ENCODE measurements at places on chromosomes 7 and 10.

GRCh38 chr10:20185116-20185515 is 368.9 kb downstream of the PLXDC2 start:
- DNase-seq = no peak

DNA sequence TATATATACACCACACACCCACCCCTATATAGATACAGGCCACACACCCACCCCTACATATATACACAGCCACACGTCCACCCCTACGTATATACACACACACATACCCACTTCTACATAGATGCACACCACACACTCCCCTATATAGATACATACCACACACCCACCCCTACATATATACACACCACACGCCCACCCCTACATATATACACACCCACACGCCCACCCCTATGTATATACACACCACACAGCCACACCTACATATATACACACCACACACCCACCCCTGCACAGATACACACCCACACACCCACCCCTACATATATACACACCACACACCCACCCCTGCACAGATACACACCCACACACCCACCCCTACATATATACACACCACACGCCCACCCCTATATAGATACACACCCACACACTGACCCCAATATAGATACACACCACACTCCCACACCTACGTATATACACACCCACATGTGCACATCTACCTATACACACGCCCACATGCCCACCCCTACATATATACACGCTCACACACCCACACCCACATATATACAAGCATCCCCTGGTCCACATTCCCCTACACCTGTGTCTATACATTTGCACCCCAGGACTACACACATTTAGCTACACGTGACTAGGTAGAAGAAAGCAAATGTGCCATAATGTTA is 52.1 kb upstream of the UBE3C start:
- DNase-seq = no peak

GRCh38 chr10:73650537-73651331 is 5.1 kb downstream of the SYNPO2L start:
- DNase-seq = no peak

DNA sequence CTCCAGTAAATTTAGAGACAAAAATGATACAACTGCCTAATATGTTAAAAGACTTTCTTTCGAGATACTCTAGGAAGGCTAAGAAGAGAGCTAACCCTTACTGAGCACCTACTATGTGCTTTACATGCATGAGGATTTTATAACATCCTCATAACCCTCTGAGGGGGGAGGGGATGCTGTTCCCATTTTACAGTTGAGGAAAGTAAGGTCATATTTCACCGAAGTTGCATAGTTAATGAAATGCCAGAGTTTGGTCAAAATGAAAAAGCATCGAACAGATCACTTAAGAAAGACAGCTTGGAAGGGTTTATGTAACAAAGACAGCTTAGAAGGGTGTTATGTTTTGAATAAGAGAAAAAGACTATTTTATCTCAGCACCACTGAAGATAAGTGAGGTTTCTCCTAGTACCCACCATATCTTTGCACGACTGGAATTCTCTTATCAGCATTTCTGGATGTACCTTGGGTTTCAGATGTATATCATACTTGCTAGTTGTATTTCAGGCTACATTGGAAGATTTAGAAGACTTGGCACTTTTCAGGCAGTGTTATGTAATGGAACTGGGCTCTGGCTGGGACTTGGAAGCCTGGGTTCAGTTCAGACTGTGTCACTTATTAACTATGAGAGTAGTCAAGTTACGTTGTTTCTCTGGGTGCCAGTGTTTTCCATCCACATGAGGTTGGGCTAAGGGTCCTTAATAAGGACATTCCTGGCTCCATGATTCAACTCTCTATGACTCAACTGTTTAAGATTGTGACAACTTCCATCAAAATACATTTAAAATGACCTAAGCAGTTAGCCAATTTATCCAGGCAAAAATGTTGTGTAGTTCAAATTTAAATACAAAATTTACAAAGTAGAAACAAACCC is 6.0 kb downstream of the RHOBTB1 start:
- DNase-seq = no peak

DNA sequence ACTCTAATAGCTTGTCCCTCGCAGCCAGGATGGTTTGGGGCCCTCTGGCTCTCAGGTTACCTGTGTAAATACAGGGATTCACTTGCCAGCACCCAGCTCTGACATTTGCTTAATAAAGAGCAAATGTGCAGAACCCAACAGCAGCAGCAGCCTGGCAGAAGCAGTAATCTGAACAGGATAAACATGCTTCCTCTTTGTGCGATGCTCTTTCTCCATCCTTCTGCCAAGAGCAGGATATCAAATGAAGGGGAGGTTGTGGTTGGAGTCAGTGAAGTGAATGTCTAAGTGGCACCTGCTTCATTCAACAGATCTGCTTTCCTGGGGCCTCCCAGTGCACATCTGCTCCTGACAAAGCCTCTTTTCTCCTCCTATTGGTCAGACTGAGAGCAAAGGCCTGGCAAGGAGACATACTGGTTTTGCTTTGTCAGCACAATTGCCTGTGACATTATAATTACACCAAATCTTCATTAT is 130.3 kb downstream of the NRF1 start:
- no peak for DNase-seq

DNA sequence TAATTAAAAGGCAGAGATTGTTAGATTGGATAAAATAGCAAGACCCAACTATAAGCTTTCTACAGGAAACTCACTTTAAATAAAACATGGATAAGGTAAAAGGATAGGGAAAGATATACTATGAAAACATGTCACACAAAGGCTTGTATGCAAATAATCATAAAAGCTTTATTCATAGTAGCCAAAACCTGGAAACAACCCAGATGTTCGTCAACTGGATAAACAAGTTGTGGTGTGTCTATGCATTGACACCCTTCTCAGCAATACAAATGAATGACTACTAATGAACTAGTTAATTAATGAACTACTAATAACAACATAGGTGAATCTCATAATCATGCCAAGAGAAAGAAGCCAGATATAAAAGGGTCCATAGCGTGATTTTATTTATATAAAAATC is 37.7 kb upstream of the OIT3 start:
- DNase-seq = no peak

GRCh38 chr7:45576249-45576929 is 2.2 kb downstream of the ADCY1 start:
- no peak for DNase-seq

DNA sequence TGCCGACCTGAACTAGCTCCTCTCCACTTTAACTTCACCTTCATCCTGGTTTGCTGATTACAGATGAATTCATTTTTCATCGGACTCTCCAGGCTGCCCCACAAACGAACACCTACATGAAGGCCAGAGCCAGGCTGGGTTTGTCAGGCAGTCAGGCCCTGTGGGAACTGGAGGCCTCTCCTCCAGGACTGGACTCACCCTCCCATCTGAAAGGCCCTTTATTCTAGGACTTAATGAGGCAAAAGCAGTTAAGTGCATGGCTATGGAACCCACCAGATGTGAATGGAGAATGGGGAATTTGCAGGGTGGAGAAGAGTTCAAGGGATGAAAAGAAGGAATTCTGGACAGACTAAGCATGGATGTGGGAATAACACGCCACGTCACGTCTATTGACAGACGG is 170.8 kb downstream of the ARHGAP12 start:
- no peak for DNase-seq

- DNase-seq = no peak
These were observed 11.7 kb upstream of the VIM start for GRCh38 chr10:17216217-17216900.

GRCh38 chr10:118521415-118522117 is 73.9 kb downstream of the PRLHR start:
- no peak for DNase-seq

- DNase-seq = no peak
These were observed 10.1 kb upstream of the OPN4 start for GRCh38 chr10:86644152-86644793.

DNA sequence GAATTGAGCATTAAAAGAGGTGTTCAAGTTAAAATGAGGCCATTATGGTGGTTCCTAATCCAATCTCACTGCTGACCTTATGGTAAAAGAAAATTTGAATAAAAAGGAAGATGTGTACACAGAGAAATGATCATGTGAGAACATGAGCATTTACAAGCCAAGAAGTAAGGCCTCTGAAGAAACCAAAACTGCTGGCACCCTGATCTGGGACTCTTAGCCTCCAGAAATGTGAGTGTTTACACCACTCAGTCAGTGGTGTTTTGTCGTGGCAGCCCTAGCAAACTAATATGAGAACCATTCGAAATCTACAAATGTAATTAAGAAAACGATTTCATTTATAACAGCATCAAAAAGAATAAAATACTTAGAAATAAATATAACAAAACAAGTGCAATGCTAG is 6.8 kb upstream of the PLXDC2 start:
- DNase-seq = no peak
